Esophagus squamous epithelium (tissue), 5 donors: ENCODE measurements at places on chromosomes 5 and 9.

DNA sequence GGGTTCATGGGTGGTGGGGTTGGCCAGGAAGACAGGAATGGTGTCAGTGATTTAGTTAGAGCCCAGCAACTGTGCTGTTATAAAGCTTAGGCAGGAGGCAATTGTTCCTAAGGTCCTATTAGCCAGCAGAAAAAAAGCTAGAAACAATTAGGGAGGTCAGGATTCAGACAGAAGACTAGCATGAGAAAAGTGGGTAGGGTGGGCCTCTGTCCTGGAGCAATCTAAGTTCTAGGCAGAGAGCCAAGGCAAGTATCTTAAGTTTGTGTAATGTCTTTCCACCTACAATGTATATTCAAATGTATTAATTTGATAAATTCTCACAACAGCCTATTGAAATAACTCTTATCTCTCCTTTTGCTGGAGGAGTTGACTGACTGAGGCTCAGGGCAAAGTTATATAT lies 6.1 kb upstream of the ZFAND5 start:
- no peak for DNase-seq

- DNase-seq, result no peak
Measured at GRCh38 chr5:36647046-36647445, 40.6 kb downstream of the SLC1A3 start.

DNA sequence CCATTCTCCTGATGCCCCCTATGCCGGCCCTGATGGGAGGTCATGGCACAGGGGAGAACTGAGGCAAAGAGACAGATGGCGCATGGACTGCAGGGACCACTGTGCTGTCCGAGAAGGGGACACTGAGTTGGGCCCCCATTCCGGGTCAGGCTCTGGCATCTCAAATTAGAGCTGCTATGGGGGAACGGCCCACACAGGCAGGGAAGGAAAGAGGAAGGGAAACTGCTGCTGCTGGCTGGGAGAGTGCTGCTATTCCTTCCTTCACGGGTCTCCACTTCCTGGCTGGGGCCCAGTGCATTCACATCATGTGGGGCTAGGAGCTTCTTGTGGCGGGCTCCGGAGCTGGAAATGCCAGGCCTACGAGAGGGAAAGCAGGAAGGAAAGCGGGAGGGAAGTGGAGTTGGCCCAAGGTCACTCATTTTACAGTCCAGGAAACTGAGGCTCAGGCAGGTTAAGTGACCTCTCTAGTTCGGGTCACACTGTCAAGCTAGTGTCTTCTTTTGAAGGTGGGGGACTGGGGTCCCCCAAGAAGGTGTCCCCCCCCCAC lies 1.3 kb upstream of the CARD19 start:
- no peak for DNase-seq

DNA sequence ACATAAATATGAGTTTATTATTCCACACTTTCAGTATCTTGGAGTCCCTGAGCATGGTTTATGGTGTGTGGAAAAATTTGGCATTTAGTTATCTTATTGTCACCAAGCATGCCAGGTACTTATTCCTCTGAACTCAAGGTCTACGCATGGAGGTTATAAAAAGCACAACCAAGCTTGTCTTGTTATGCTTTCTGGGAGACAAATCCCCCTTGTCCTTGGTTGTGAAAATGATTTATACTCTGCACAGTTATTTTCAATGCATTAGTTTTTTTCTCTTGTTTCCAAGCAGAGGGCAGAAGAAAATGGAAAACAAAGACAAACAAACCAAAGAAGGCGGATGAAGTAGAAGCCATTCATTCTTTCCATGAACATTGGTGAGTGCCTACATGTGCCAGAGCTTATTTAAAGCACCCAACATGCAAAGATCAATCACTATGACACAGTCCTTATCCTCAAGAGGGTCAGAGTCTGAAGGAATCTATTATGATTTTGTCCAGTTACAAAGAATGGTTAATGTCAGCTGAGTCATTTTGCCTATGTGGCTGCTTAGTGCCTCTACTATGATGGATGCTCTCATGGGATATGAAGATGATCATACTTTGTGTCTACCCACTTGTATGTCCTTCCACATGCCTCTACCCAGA lies 323.1 kb downstream of the TENT4A start:
- no peak for DNase-seq

DNA sequence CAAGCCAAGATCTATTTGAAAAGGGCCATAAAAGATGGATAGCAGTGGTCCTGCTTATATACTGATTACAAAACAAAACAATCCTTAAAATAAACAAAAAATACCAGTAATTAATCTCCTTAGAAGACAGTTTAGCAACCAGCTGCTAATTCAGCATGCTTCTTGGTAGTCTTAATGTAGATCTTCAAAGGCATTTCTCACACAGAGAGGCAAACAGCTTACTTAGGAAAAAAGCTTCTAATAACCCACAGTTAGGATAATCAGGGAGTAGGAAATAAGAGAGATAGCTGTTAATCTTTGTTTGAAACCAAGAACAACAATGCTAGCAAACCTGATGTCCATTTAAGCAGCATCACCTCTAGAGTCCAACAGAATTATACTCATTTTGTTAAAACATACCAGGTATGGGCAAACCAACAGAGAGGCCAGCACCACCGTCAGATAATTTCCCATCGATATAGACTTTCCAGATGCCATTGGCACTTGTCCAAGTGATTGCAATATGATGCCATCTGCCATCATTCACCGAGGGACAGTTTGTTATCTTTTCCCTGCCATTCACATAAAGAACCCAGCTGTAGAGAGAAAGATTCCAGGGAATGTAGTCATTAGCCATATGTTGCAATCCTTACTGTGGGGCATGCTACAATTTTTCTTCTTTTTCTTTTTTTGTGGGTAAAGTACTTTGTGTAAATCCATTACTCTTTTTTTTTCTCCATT lies 105.6 kb upstream of the TXNDC8 start:
- DNase-seq, result no peak

DNA sequence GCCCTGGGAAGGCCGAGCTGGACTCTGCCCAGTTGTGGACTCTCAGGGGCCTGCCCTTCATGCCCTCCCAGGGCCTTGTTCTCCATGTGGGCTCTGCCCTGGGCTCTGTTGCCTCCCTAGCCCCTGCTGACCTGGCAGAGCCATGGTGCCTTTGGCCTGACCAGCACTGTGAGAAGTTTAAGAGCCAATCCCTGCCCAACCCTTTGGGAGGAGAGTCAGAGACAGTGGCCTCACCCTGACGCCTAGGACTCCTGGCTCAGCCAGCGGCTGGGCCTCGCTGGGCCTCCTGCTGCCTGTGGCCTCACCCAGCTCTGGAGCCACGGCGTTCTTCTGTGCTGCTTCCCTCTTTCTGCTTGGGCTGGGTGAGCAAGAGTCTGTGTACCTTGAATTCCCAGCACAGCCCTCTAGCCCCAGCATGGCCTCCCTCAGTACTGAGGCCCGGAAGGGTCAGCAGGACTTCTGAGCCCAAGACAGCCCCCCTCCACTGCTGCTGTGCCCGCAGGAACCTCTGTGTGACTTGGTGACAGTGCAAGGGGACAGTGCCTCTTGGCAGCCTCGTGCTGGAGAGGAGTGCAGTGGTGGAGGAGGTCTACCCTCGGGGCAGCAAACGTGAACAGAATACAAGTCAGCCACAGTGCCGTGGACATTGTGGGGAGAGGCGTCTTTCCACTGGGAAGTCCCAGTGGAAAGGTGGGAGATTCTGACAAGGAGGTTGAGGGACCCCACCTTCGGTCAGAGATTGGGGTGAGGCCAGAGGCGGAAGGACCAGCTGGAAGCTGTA lies 97.4 kb downstream of the CACNA1B start:
- no peak for DNase-seq
